Natural killer cell treated with Interleukin-12 subunit alpha and Interleukin-12 subunit beta and Interleukin-15 and Interleukin-18, amount 100 ng/mL, for 72 hours (primary cell): ENCODE measurements at places on chromosomes 3 and 15.

GRCh38 chr3:57998366-57999283, 9.6 kb upstream of the FLNB start:
- no peak for DNase-seq

DNA sequence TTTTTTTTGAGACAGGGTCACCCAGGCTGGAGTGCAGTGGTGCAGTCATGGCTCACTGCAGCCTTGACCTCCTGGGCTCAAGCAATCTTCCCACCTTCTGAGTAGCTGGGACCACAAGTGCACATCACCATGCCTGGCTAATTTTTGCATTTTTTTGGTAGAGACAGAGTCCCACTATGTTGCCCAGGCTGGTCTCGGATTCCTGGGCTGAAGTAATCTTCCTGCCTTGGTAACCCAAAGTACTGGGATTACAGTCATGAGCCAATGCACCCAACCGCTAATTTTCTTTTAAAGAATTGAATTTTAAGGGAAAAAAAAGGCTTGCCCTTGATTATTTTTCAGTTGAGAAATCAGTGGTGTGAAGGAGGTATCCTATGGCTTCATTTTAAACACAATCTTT, 334.0 kb downstream of the SOX2 start:
- DNase-seq, result no peak

DNA sequence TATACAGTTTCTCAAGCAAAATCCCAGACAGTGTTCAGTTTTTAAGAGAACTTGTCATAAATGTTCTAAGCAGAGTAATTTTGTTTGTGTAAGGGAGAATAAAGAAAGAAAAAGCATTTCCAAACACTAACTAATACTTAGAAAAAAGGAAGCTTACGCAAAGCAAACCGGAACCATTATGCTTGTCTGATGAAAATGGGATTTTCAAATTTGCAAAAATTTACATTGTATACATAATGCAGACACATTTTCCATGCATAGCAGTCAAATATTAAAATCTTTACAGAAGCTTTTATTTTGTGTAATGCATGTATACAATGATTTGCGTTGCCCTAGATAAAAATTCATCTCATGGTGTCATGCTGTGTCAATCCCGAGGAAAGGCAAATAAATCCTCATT, 229.0 kb downstream of the SLC9A9 start:
- no peak for DNase-seq

DNA sequence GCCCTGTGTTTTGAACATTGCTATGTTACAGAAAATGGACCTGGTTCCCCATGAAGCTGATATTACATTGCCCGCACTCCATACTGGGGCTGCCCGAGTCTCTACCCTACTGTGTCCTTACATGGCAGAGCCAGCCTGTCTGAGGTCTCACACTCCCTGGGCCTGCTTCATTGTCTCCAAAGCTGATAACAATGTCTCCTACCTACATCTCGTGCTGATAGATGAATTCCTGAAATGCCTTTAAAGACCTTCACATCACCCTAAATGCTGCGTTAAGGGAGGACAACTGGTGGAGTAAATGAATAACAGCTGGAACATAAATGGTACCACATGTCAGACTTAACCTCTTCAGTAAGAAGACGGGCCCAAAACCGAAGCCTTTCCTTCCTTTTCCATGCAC, 62.9 kb upstream of the PTX3 start:
- no peak for DNase-seq

- no peak for DNase-seq
Measured at GRCh38 chr15:45112143-45112590, 1.8 kb downstream of the DUOX2 start.

- DNase-seq, result no peak
Measured at GRCh38 chr15:80953001-80953952, 36.3 kb downstream of the MESD start.

DNA sequence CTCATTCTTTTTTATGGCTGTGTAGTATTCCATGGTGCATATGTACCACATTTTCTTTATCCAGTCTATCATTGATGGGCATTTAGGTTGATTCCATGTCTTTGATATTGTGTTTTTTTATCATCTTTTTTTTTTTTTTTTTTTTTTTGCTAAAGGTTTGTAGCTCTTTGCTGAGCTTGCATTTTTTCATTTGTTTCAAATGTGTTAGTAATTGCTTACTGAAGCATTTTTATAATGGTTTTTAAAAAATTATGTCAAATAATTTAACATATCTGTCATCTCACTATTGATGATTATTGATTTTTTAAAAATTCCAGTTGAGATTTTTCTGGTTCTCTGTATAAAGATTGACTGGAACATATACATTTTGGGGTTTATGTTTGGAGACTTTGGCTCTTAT, 934.6 kb downstream of the TUSC7 start:
- DNase-seq, result no peak

DNA sequence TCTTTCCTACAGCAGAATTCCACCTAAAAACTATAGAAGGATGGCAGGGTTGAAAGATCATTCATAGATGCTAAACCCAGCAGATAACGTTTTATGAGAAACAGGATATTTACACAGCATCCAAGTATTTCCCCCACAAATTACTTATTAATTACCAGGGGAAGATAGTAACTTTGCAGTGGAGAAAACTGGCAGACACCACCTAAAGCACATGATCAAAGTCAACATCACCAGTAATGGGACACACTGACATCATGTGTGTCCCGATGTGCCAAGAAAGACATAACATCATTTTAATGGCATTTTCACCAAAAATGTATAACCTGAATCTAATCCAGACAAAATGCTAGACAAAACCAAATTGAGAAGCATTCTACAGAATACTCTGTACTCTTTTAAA, 220.4 kb upstream of the THBS1 start:
- no peak for DNase-seq

GRCh38 chr3:30289766-30290165, 316.6 kb upstream of the TGFBR2 start:
- DNase-seq, result no peak

- no peak for DNase-seq
Measured at GRCh38 chr15:62888623-62889022, 153.9 kb upstream of the TPM1 start.

GRCh38 chr3:150605998-150606641, 3.0 kb downstream of the SELENOT start:
- no peak for DNase-seq

GRCh38 chr15:28044121-28044672, 54.9 kb downstream of the OCA2 start:
- DNase-seq, result no peak

- DNase-seq, result no peak
Measured at GRCh38 chr15:100670505-100671021, 68.2 kb downstream of the ASB7 start.

- no peak for DNase-seq
Measured at GRCh38 chr15:76197703-76198455, 113.4 kb downstream of the ETFA start.

DNA sequence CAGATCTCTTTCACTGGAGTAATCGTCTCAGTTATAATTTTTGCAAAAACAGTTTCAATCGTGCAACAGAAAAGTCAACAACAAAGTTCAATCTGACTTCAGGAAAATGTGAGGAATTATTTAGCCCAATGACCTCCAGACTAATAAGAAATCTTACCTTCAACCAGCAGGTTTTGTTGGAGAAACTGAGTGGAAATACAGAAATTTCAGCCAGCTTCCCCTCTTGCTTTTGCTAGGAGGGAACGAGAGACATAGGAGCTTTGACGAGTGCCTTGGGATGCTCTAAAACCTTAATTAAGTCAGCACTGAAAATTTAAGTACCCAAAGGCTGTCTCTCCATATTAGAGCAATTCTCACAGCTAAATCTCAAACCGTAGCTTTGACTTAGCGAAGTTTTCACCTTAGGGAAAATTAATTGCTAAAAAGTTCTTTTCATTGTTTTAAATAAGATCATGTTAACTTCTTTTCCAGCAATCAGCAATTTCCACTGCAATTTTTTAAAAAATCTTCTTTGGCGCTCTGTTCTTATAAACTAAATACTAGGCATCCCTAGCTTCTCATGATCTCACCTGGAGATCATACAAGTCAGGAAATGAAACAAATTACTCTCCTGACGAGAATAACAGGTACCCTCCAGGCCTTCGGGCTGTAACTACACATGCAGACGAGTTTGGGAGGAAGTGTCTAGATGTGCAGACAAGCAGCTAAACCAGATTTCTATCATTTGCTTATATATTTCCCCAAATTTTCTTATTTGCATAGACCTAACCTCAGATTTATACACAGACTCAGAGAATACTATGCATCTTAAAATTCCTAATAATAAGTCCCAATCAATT, 250.2 kb downstream of the FAM43A start:
- DNase-seq, result no peak

- no peak for DNase-seq
Measured at GRCh38 chr3:186502138-186502948, 41.8 kb downstream of the CRYGS start.
